ENCODE measurements at places on chromosomes 3 and 15.
A peak's percentile ranks its signal among the peaks of the same experiment; 100 is the strongest.

DNA sequence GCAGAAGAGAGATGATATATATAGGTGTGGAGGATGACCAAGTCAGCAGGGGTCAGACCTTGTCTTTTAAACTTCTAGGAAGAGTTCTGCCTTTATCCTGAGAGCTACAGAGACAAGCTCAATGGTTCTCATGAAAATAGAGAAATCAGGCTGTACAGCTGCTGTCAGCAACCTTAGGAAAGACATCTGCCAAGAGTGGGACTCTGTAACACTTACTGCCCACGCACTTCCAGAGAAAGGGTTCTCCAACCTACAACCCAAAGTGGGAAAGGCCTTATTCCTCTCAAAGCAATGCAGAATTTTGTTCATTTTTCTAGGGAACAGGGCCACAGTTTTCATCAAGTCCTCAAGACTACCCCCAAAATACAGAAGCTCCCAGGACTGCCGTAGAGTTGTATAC, 138.7 kb downstream of the STT3B start:
- no peak for DNase-seq

DNA sequence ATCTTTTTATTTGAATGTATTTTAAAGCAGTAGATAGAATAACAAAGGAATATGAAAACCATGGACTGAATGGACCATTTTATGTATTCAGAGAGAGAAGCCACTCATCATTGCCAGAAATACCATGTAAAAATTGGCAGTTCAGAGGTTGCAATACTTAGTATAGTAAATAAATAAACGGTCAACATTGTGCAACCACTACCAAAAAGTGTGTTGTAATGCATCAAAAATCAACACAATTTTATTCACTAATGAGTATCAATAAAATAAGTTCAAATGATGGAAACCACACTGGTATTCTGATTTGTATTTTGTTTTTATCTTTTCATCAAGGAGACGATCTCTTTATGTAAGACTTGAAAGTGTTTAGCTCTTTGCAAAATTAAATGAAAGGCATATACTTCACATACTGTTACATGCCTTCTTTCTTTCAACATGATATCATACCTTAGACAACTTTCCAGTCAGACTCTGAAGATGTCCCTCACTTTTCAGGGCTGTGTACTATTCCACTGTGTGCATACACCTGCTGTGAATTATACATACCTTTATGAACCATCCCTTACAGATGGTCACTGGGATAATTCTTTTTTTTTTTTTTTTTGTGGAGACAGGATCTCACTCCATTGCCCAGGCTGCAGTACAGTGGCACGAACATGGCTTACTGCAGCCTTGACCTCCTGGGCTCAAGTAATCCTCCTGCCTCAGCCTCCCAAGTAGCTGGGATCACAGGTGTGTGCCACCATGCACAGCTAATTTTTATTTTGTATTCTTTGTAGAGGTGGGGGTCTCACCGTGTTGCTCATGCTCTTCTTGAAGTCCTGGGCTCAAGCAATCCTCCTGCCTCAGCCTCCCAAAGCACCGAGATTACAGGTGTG, 40.3 kb downstream of the CCK start:
- no peak for DNase-seq

DNA sequence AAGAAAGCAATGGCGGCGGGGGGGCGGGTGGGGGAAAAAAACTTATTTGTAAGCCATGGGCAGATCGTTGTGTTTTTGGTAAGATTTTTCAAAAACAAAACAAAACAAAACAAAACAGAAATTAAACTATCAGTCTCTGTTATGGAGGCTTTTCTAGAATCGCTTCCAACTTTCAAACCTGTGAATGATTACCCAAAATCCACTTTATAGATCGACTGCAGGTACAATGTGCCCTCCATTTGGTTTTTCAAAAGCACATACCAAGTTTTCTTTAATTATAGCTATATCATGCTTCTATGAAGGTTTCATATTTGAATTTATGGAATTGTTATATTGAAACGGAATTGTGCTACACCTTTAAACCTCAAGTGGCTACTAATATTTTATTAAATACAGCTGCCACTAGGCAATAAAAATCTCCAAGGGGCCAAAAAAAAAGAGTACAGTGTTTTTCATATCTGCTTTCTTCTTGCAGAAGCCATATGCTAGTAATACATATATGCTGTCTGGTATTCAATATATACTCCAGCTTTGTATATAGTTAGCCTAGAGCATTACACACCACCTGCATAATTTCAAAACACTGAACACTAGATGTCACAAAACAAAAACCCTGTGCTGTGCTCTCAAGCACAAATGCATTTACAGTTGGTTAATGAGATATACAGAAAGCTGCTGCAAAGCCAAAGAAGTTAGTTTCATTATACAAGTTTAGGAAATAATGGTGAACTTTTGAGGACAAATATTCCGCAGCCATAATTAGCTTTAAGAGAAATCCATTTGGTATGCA, 683.8 kb upstream of the NR2F2 start:
- no peak for DNase-seq

DNA sequence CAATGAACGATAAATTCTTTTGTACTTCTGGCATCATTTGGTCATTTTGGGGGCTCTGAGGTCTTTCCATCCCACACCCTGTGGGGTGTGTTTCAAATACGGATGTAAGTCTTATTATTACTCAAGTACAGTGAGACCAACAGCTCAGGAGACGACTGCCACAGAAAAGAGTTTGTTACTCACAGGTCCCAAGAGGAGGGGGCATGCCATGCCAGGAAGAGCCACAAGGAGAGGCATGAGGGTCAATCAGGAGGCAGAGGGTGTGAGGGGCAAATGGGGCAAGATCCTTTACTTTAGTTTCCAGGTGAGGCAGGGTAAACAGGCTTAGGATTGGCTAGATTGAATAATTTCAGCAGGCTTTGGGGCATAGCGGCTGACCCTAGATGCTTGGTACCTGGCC, 21.6 kb downstream of the TRH start:
- no peak for DNase-seq

GRCh38 chr3:14235912-14236295, 57.3 kb downstream of the LSM3 start:
- DNase-seq, result no peak

- no peak for DNase-seq
Measured at GRCh38 chr3:127349501-127350171, 61.8 kb upstream of the PRR20G start.

DNA sequence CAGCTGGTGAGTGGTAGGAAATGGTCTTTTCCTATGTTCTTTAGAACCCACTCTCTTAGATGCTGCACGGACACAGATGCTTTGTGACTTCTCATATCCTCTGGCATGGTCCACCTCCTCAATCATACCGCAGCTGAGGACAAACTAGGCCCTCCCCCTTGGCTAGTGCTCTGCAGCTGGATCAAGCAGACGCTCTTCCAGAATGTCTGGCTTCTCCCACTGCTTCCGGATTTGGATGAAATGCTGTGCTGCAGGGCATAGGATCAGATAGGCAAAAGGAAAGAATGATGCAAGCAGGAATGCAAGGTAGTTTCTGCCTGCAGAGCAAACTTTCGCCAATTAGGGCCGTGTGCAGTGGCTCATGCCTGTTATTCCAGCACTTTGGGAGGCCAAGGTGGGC, 75.7 kb upstream of the SLC4A7 start:
- no peak for DNase-seq

- DNase-seq, result no peak
Measured at GRCh38 chr15:84816694-84817465, at the start of gene ALPK3. TSS of gene ALPK3 (plus strand) at chr15:84817356. CDS start at chr15:84817453, 97 bp downstream.

GRCh38 chr3:8266730-8267131, 234.9 kb upstream of the LMCD1 start:
- peak; percentile 4 for DNase-seq

- DNase-seq, result no peak
Measured at GRCh38 chr15:28265334-28266019, 56.5 kb downstream of the HERC2 start.

- DNase-seq, result no peak
Measured at GRCh38 chr3:157549498-157549897, 46.3 kb upstream of the VEPH1 start.

DNA sequence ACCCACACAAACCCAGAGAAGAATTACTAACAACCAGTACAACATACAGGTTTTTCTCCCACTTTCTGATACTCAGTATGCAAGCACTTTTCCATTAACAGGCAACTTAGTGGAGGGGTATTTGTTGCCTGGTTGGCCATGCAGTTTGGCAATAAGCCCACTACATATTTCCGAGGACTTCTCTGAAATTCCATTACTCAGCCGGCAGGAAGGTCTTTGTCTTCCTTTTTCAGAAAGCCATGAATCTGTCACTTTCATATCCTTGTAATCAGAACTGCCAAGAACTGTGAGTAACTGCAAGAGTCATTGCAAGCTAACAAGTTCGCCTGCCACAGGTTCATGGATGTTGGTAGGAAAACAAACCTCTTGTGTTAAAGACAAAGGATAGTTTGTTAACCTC, 422.3 kb upstream of the ROBO1 start:
- no peak for DNase-seq

DNA sequence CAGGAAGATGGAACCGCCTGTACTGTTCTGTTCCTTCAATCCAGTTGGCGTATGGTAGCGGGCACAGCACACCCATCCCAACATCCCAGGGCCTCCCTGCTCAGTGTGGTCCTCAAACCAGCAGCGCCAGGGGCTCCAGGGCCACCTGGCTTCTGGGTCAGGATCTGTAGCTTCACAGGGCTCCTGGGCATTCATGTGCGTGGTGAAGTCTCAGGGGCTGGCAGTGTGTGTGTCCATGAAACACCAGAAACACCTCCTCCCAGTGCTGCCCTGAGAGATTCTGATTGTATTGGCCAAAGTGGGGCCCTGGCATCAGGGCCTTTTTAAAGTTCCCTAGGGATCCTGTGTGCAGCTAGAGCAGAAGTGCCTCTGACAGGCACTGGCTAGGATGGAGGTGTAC, 42.1 kb downstream of the ABTB1 start:
- no peak for DNase-seq

GRCh38 chr15:88335074-88335473, 78.5 kb upstream of the NTRK3 start:
- no peak for DNase-seq

- DNase-seq, result no peak
Measured at GRCh38 chr3:122322095-122323075, 2.7 kb upstream of the CSTA start.

DNA sequence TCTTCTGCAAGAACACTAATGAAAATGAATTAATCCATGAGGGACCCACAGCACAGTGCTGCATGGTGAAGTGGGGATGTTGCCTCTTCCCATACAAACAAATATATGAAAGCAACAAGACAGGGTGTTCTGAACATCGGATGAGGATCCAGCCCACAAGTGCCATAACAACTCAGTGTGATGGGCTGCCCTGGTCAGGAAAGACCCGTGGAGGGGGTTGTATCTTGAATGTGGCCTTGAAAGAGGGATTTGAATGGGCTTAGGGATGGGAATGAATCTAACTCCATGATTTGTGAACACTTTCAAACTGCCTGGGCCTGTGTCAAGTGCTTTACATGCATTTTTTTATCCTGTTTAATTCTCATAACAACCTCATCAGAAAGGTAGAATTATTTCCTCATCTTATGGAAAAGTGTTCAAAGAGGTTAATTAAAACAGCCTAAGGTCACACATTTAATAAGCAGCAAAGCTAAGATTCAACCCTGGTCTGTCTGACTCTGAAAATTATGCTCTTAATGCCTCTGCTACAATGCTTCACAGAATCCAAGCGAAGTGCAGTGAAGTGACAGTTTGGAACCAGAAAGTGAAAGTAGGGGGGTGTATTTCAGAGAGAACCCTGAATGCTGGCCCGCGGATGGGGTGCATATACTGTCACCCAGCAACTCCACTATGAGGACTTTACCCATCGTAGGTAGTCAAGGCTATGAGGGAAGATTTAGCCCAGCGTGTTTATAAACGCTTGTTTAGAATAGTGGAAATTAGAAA, 65.6 kb upstream of the HEG1 start:
- DNase-seq, result no peak

- no peak for DNase-seq
Measured at GRCh38 chr3:85342915-85343314, 384.1 kb downstream of the CADM2 start.

DNA sequence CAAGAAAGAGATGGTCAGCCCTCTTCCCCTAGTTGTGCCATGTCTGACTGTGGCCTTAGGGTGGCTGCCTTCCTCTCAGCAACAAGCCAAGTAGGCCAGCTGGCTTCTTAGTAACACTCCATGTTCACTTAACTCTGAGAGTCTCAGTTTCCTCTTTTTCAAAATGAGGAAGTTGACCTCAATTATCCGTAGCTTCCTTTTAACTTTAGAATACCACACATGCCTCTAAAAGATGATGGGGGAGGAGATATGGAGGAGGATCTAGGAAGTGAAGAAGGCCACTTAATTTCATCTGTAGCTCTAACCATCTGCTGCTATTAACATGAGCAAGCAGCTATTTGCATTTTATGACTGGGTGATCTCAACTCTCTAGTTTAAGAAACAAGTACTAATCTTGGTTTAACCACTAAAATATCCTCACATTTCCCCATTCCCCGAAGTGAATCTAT, 32.9 kb downstream of the CD200R1L start:
- DNase-seq, result no peak

GRCh38 chr15:42080919-42081830, 13.2 kb downstream of the PLA2G4D start:
- DNase-seq, result no peak

GRCh38 chr3:129018751-129019150, 17.6 kb downstream of the EFCC1 start:
- no peak for DNase-seq

DNA sequence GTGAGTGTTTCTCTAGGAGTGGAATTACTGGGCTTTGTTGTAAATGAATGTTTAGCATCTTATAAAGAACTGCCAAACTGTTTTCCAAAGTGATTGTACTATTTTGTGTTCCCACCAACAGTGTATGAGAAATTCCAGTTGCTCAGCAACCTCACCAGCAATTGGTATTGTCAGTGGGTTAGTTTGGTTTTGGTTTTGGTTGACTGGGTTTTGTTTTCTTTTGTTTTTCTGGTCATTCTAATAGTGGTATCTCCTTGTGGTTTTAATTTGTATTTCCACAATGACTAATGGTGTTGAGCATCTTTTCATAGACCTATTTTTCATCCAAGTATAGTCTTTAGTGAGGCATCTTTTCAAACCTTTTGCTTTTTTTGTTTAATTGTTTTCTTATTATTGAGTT, 27.1 kb downstream of the FILIP1L start:
- DNase-seq, result no peak

- DNase-seq, result no peak
Measured at GRCh38 chr3:36366308-36366707, 14.0 kb upstream of the STAC start.

DNA sequence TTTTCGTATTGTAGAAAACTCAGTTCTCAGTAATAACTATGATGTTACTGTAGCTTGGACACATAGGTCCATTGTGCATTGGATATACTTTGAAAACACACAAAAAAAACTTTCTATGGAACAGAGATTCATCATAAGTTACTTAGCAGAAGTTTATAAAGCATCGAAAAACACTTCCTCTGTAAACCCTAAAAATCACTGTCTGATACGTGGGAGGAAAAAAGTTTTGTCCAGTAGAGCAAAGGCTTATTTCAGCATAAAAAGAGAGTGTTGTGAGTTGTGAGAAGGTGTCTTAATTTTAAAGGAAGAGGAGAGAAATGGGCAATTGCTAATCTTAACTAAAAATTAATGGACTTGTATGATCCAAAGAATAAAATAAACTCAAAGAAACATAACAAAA, 64.8 kb downstream of the OSTN start:
- no peak for DNase-seq
